ENCODE measurements at places on chromosomes 11 and 22.

GRCh38 chr11:13315517-13316432, 38.2 kb downstream of the BMAL1 start:
- no peak for DNase-seq

DNA sequence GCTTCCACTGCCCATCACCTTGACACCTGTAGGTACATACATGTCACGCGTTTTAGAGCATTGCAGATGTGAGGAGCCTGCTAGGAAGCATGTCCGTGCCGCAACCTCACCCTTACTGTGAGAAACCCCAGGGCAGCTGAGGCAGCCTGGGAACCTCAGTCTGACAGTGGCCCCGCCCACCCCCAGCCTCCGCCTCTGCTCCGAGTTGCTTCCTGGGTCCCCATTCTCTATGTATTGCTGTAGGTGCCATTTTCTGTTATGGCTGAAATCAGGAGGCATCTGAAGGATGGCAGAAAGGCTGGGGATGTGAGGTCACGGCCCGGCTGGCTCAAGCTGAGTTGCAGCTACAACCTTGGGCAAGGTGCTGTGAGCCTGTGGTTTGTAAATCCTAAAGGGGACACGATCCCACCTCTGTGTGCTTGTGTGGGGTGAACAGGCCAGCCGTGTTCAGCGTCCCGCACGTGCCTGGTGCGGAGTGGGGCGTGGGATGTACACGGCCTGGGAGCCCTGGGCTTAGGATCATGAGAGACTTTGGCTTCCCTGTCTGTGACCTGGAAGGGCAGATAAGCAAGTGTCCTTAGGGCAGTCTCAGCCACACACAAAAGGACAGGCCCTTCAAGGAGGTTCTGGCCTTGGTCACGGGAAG, 102.7 kb downstream of the PHF21B start:
- DNase-seq: no peak

GRCh38 chr11:48037709-48038468, 57.5 kb downstream of the PTPRJ start:
- no peak for DNase-seq

GRCh38 chr11:72190631-72191071, 1.3 kb upstream of the FOLR1 start:
- no peak for DNase-seq

- no peak for DNase-seq
Measured at GRCh38 chr11:71164186-71164585, 88.2 kb downstream of the SHANK2 start.

DNA sequence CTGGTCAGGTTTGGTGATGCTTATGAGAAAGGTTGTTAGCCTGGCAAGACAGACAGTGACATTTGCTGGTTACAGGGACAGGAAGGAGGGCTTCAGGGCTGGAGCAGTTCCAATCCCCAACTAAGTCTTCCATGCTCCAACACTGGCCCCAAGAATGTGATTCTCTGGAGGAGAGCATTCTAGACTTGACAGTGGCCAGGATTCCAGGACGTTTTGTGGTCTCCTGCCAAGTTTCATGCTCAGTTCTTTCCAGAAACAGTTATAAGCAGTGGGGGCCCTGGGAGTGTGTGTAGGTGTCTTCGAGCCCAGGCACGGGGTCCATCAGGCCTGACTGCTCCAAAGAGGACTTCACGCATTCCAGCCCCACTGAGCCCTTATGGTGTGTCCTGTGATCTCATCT, 8.9 kb upstream of the GRK3 start:
- no peak for DNase-seq

- no peak for DNase-seq
Measured at GRCh38 chr11:78197816-78198215, 9.1 kb downstream of the USP35 start.

Measured in CD4-positive, alpha-beta T cell treated with Interleukin-15 for 4 hours (primary cell).